Stimulated activated CD8-positive, alpha-beta memory T cell treated with anti-CD3 and anti-CD28 coated beads, Interleukin-2, amount 100 ng/mL, for 1 hour (primary cell): ENCODE measurements at places on chromosomes 13 and 19.

- no peak for DNase-seq
These were observed 28.7 kb upstream of the SLC7A10 start for GRCh38 chr19:33254245-33254824.

DNA sequence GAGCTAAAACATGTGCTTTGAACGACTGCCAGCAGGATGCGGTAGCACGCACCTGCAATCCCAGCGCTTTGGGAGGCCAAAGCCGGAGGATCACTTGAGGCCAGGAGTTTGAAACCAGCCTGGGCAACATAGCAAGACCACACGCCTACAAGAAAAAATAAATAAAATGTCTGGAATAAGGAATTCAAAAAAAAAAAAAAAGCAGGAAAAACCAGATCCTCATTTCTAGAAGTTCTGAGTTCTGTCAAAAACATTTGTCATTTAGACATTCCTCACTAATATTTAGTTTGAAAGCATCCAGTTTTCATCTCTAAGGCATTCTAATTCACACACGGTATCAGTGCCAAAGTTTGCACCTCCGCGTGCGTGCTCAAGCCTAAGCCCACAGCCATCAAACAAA is 36.9 kb upstream of the USE1 start:
- DNase-seq, result no peak

- no peak for DNase-seq
These were observed 1599.2 kb downstream of the EFNB2 start for GRCh38 chr13:104936304-104936703.

DNA sequence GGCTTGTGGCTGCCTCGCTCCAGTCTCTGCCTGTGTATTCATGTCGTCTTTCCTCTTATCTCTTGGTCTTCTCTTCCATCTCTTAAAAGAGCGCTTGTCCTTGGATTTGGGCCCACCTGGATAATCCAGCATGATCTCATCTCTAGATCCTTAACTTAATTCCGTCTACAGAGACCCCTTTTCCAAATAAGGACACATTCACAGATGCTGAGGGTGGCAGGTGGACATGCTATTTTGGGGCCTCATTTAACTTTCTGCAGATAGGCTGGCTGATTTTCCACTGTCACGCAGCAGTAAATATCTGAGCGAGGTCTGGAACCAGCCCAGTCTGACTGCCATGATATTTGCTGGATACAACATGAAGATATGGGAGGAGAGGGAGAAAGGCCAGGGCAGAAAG is 41.5 kb upstream of the TSHZ3 start:
- no peak for DNase-seq

DNA sequence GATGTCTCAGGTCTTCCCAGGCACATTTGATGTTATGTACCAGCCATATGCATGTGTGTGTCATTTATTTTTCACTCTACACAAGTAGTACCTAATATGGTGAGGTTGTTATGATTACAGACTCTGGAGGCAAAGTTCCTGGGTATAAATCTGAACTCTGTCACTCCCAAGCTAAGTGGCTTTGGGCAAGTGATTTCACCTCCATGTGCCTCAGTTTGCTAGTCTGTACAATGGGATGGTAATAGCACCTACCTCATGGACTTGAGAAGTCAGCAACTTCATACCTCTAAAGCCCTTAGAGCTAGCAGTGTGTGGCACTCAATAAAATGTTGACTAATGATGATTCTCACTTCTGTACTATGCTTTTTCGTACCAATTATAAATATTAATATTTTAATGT is 3.9 kb upstream of the CATSPERG start:
- no peak for DNase-seq

GRCh38 chr19:38626401-38626800 is 7.4 kb downstream of the EIF3K start:
- no peak for DNase-seq

DNA sequence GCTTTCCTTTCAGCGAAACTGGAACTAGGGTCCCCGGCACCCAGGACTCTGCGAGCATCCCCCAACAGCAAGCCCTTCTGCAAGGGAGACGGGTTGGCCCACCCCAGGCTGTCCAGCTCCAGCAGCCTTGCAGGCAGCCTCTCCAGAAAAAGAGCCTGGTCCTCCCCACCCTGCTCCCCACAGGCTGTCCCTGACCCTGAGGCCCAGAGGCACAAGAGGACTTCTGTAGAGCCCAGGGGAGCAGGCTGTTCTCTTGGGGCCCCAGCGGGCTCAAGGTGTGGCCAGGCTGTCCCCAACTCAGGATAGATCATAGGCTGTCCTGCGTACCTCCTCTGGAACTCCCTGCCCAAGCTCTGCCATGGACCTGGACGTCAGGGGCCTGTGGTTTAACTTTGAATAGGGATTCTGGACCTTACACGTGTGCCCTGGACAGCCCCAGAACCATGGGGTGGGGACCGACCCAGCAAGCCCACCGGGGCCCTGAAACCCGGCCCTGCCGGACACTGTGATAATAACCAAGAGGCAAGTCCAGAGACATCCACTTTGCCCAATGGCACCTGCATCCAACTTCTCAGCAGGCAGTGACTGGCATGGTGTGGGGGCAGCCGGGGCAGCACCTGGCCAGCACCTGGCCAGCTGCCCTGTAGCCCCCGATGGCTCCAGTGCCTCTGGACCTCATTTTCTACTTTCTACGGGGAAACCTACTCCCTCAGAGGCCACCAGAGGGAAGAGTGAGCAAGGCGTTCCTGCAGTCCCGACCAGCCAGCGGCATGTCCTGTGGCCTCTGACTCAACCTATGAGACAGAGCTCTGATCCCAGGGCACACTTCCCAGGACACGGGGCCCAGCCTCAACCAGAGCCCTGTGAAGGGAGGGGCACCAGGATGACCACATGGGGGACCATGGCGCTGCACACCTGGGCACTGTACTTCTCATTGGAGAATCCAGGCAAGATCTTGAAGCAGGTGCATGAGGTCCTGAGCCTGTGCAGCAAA is 50.9 kb upstream of the TPM4 start:
- no peak for DNase-seq

- DNase-seq, result peak; percentile 84
These were observed 8.1 kb downstream of the RINL start for GRCh38 chr19:38869836-38870607.

DNA sequence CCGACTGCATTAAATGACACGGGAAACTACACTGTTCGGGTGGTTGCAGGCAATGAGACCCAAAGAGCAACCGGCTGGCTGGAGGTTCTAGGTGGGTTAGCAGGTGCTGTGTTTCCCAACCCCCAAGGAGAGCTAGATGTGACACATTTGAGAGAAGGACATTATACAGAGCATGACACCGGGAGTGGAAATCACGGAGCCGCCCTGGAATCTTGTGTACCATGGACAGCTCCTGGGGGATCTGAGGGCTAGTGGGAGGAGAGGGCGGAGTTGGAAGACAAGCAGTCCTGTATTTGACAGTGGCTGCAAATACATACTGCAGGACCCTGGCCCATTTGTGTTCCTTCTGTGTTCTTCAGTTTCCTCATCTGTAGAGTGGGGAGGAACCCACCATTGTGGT is 2.3 kb downstream of the CEACAM18 start:
- no peak for DNase-seq

DNA sequence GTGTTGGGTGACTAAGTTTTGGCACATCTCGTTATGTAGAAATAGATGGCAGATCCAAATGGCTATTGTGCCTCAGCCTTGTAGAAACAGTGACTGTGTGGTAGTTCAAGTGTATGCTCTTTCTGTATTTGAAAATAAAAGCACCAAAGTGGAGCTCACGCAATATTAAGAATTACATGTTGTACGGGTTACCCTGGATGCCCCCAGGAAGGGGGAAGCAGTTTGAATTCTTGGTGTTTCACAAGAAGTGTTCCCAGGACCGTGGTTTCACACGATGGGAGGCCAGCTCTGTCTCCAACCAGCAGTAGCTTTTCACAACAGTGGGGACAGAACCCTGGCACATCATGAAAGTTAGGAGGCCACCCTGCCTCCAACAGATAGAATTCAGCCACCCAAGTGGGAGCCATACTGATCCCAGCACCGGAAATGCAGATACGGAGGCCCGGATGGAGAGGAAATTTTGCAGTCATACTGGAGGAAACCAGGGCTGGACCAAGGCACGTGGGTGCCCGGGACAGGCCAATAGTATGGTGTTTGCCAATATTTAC is 8.9 kb downstream of the FLT1 start:
- DNase-seq, result no peak

GRCh38 chr13:109900741-109901140 is 114.4 kb upstream of the IRS2 start:
- DNase-seq, result no peak

- no peak for DNase-seq
These were observed 11.3 kb downstream of the IQCN start for GRCh38 chr19:18262917-18263316.

DNA sequence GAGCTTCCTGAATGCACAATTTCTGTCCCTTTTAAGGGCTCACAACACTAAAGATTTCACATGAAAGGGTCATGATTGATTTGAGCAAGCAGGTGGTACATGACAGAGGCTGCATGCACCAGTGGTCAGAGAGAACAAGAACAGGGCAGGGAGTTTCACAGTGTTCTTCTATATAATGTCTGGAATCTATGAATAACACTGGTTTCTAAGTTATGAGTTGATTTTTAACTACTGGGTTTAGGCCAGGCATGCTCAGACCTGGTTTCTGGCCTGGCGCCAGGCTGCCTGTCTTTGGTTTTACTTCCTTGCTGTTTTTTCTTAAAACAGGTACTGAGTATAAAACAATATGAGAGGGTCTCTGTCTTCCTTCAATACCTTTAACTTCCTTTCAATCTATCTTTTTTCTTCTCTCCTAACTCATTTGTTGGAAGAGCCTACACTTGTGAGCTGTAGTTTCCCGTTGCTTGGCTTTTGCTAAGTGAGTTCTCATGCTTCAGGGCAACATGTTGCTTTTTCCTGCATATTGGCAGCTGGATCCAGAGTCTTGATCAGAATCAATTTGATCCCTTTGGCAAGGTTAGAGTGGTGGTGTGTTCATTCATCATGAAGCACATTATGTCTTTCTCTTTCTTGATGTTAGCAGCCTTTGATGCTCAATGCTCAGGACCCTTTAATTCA is 38.5 kb upstream of the FGF14 start:
- no peak for DNase-seq

DNA sequence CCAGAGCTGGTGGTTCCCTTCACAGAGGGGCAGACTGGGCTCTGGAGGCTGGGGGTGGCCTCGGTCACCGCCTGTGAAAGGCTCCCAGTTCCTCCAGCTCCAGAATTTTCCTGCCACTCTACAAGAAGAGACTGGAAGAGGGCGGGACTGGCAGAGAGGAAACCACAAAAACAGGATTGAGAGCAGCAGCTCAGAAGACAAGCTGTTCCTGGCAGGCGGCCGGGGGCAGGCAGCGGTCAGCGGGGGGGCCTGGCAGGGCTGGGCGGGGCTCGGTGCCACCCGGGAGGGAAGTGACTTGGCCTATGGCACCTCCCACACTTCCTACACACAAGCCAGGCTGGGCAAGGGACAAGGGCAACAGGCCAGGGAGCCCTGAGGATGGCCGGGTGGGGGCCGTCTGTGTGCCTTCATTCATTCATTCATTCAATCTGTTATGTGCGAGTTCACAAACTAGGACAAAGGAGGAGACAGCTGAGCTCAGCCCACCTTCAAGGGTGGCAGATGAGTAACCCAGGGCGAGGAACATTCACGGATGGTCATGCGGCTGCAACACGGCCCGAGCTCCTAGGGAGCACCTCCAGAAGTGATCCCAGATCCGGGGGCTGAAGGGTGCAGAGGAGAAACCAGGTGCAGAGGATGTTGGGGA is 16.9 kb upstream of the BTBD2 start:
- DNase-seq, result no peak

DNA sequence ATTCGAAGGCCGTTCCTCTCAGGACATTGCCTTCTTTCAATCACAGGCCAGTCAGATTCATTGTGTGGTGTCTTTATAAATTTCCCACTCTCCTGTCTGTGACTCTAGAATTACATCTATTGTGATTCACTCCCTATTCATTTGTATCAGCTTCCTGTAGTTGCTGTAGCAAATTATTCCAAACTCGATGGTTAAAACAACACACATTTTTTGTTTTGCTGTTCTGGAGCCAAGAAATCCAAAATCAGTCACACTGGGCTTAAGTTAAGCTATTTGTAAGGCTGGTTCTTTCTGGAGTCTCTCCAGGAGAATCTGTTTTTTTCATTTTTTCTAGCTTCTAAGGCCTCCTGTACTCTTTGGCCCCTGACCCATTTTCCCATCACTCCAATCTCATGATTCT is 1487.0 kb upstream of the SLC10A2 start:
- DNase-seq, result no peak

GRCh38 chr19:48392860-48393558 is 459 bp upstream of the GRIN2D start:
- DNase-seq, result no peak

- no peak for DNase-seq
These were observed 21.8 kb downstream of the MRPS12 start for GRCh38 chr19:38952395-38953165.

- no peak for DNase-seq
These were observed 5.1 kb downstream of the IGFLR1 start for GRCh38 chr19:35736913-35737886.

DNA sequence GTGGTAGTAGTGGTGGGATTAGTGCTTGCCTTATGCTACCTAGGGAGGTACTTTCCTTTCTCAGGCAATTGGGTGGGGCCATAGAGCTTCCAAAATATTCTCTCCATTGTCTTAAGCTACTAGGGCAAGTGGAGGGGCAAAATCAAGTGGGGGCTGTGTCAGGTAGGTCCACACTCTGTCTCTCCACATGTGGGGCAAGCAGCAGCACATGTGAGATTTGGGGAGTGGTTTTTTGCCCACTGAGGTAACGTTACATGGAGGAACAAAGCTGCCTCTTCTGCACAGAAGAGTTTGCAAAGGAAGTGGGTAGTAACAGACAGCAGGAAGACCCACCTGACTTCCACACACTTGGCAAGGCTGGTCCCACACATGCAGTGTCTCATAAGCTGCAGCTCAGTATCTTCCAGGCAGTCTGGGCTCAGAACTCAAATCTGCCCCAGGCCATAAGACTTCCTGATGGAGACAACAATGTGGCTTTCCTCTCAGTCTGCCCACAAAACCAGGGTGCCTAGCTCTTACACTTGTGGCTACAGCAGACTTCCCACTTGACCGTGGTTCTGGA is 1581.5 kb upstream of the PCDH20 start:
- no peak for DNase-seq

DNA sequence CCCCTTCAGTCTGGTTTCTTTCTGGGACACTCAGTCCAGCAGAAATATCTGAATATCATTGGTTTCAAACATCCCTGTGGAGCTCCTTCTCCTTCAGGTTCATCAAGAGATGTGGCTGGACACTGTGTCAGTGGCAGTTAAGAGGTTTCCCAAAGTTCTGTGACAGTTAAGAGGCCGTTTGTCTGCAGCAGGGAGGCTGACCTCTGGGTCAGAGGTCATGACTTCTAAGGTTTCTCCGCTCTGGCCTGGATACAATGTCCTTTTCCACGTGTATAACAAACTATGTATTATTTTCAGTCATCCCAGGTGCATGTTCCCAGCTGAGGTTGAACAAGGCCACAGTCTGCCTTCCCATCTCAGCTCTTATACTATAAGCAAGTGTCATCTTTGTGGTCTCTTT is 174.9 kb downstream of the B3GLCT start:
- no peak for DNase-seq
